ENCODE measurements at places on chromosomes 2 and 18.

DNA sequence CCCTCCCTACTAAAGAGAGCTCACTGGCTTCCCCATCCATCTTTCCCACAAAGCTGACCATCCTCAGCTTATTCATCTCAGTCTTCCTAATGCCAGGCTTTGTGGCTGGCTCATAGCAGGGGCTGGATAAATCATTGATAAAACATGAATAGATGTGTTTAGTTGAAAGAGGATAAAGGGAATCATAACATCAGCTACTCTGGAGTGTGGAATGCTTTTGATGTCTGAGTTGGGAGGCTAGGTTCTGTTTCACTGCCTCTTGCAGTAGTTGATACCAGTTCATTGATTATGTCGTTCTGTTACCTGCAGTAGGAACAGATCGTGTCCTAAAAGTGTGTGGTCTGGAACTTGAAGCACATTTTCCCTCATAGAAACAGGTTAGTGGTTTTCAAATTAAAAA lies 66.3 kb upstream of the HK2 start:
- peak; percentile 73 for DNase-seq

DNA sequence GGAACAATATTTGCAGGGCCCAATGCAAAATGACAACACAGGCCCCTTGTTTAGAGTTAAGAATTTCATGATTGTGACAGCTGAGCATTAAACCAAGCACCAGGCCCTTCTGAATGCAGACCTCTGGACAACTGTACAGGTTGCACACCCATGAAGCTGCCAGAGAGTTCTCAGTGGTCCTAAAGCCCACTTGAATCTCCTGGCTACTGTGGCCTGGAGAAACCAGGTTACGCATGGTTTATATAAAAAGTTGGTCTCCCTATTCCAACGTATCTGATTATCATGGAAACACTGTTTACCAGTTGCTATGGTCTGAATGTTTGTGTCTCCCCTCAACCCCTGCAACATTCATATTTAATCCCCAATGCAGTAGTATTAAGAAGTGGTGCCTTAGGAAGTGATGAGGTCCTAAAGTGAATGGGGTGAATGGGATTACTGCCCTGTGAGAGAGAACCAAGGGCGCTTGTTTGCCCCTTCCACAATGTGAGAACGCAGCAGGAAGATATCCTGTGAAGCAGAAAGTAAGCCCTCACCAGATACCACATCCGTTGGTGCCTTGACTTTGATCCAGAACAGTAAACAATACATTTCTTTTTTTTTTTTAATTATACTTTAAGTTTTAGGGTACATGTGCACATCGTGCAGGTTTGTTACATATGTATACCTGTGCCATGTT lies 48.0 kb upstream of the ANXA4 start:
- DNase-seq: no peak

- no peak for DNase-seq
Observed at GRCh38 chr18:42289526-42289925, 334.5 kb downstream of the PIK3C3 start.

- no peak for DNase-seq
Observed at GRCh38 chr2:182020286-182021070, 34.8 kb downstream of the PPP1R1C start.

- DNase-seq: no peak
Observed at GRCh38 chr2:105790461-105791149, 45.9 kb downstream of the NCK2 start.

- DNase-seq: no peak
Observed at GRCh38 chr18:77076111-77076510, 56.5 kb downstream of the MBP start.

- DNase-seq: no peak
Observed at GRCh38 chr2:215365184-215365658, 53.4 kb downstream of the ATIC start.

GRCh38 chr2:220503431-220503830 lies 876.0 kb downstream of the SLC4A3 start:
- DNase-seq: no peak

DNA sequence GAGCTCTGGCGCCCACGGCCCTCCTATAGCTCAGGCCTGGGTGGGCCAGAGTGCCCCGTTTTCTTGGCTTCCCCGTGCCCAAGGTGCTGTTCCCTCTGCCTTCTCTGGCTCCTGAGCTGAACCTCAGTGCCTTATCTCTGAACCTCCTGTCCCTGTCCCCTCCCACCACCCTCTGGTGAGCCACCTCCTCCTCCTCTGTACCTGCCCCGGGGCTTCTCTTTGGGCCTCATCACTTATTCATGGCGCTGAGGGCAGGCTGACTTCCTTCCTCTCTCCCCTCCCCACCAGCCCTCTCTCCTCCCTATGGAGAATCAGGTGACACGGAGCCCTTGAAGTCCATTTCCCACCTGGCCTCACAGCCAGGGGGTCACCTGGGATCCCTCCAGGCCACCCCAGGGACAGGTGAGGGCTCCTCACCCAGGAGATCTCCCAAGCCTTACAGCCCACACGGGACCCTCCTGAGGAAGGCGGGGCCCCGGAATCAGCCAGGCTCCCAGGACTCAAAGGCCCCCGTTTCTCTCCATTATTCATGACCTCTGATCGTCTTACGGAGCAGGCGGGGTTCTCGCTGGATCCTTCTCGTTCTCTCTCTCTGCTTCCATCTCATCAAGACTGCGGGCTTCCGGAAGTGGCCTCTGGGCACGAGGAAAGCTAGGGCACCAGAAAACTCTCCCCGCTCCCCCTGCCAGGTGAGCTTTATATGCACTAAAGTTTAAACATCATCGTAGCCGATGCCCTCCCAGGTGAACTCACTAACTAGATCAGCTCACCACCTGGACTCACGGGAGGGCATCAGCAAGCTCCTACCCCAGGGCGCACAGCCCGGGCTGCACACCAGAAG lies at the start of gene LOXHD1:
Gene LOXHD1, minus strand, starts transcription at position 106 of the 841 bp plus-strand sequence. CDS start 187 bp downstream, outside the sequence.
- DNase-seq: no peak

- peak; percentile 91 for DNase-seq
Observed at GRCh38 chr2:190789074-190790004, 91.3 kb upstream of the GLS start.

GRCh38 chr18:79258447-79258846 lies 137.3 kb upstream of the NFATC1 start:
- no peak for DNase-seq

- no peak for DNase-seq
Observed at GRCh38 chr18:8140841-8141501, 468.3 kb upstream of the RAB12 start.

GRCh38 chr18:80183273-80184050 lies 63.9 kb downstream of the PARD6G start:
- no peak for DNase-seq

DNA sequence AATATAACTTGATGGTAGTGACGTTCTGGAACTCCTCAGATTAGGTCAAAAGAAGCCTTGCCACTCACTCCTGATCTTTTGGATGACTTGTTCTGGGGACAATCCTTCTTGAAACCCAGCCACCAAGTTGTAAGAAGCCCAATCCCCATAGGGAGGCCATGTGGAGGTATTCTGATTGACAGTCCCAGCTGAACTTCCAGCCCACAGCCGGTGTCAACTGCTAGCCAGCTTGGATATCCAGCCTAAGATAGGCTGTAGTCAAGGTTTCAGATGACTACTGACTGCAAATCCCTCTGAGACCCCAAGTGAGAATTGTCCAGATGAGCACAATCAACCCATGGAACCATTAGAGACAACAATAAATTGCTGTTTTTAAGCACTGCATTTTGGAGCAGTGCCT lies 31.4 kb downstream of the EIF2AK2 start:
- DNase-seq: no peak

DNA sequence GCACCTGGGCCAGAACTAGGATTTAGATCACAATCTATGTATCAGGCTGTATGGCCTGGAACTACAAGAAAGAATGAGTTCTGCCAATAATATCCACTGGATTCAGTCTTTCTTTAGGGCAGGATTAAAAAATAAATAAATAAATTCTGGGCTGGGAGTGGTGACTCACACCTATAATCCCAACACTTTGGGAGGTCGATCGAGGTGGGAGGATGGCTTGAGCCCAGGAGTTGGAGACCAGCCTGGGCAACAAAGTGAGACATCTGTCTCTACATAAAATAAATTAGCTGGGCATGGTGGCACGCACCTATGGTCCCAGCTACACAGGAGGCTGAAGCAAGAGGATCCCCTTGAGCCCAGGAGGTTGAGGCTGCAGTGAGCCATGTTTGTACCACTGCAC lies 8.1 kb downstream of the AMMECR1L start:
- DNase-seq: no peak

- no peak for DNase-seq
Observed at GRCh38 chr18:58048081-58048642, 4.1 kb downstream of the NEDD4L start.

GRCh38 chr18:33184175-33184574 lies 256.3 kb downstream of the CCDC178 start:
- DNase-seq: peak; percentile 21

DNA sequence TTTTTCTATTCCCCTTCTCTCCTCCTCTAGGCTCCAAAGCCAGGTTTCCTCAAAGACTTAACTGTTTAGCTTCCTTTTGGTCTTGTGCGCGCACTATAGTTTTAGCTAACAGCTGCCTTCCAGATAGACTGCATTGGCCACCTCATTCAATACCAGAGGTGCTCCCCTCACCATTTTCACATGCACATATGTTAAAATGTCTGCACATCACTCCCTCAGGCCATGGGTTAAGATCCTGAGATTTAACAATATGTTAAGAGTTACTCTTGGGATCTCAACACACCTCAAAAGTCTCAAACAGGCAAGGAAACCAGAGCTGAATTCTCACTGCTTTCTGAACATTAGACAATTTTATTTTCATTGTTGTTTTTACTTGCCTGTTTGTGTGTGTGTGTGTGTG lies 80.8 kb upstream of the MAP3K20 start:
- no peak for DNase-seq

- peak; percentile 84 for DNase-seq
Observed at GRCh38 chr18:31722369-31722957, 38.1 kb upstream of the B4GALT6 start.

GRCh38 chr2:33488178-33488690 lies 11.8 kb downstream of the RASGRP3 start:
- DNase-seq: no peak

- DNase-seq: no peak
Observed at GRCh38 chr2:177268187-177268871, 3.8 kb upstream of the NFE2L2 start.

DNA sequence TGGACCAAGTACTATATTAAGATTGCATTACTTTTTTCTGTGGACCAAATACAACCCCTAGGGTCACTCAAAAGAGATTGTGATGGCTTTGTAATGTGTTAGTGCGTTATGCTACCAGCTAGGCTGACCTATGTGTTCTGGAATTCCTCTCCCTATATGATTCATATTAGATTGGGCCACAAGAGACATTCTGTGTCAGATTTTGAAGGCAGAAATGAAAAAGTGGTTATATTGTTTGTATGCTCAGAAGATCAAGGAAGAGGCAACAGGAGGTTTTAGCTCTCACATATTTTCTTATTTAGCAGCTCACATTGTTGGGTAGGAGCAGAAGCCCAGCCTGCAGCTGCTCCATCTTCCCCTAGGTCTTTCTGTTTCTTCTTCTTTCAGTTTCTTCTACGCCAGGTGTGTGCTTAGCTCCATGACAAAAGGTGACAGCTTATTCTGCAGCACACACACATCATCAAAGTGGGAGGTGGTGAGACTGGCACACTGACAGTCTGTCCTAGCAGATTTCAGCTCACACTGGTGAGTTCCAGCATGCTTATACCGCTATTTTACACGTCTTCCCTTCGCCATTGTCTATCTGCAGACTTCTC lies 156.8 kb upstream of the UBE2E3 start:
- peak; percentile 68 for DNase-seq

- DNase-seq: no peak
Observed at GRCh38 chr2:225999692-226000091, 600.2 kb downstream of the NYAP2 start.

DNA sequence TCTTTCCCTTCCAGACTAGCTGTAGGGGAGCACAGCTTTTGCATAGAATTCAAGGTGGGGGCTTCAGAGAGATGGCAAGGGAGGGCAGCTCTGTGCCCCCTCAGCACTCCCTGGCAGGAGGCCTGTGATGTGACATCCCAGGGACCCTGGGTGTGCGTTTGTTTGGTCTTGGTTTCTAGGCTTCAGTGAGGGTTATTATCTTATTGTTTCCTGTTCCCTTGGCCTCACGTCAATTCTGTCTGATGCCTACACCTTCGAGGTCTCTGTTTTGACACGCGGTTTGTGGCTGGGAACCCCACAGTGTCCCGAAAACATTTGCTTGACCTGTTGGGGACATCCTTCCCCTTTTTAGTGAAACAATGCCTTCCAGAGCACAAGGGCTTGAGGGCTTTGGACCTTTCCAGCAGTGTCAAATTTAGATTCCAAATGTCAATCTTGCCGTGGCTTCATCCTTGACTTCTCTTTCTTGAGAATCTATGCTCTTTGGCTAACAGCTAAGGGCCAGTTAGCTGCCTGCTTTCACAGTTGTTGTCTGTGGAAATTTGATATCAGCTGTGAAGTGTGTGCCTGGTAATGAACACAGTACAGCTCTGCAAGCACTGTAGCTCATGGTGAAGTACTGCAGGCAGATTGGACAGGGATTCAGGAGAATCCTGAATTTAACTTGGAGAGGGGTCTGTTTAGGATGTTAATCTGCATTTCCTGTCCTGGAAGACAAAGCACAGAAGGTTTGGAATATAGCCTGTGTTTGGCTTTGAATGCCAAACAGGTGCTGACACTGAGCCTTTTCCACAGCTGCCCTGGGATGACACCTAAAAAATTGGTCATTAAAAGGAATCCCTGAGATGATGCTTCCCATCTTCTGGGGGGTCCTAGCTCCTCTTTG lies 108.2 kb upstream of the CXCR4 start:
- DNase-seq: no peak

DNA sequence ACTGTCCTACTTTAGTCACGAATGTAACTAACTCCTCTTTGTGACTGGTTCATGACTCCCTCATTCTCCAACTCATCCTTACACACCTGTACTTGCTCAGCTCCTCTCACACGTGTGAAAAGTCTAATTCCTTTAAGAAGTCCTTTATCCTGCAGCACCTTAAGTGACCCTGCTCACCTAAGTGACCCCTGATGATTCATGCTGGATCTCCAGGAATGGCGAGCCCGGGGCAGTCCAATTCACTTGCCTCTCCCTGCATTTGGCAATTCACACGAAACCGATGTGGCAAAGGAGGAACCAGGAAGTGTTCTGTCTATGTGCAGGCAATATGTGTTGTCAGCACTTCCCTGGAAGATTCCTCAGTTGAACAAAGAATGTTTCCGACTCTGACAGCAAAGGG lies 189.8 kb upstream of the NABP1 start:
- peak; percentile 74 for DNase-seq

GRCh38 chr18:13877157-13877556 lies 38.2 kb downstream of the MC2R start:
- no peak for DNase-seq

GRCh38 chr2:226495466-226496272 lies 304.0 kb downstream of the IRS1 start:
- peak; percentile 37 for DNase-seq

DNA sequence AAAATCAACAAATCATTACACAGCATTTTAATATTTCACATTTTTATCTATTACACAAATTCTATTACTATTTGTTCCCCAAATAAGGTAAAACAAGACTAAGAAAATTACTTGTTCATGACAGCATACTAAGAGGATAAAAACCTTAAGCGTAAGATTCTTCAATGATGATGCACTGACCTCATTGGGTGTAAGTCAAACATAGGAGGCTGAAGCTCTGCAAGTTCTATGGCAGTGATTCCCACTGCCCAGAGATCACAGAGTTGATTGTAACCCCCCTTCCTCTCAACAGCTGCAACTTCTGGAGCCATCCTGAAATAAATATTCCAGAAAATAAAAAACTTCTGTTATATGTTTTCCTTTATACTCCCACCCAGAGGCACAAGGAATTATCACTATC lies 82.2 kb upstream of the CDKL4 start:
- peak; percentile 39 for DNase-seq

GRCh38 chr18:22678486-22678885 lies 254.6 kb upstream of the RBBP8 start:
- DNase-seq: no peak
